ENCODE measurements at places on chromosomes 1 and 21.
A peak's percentile ranks its signal among the peaks of the same experiment; 100 is the strongest.

DNA sequence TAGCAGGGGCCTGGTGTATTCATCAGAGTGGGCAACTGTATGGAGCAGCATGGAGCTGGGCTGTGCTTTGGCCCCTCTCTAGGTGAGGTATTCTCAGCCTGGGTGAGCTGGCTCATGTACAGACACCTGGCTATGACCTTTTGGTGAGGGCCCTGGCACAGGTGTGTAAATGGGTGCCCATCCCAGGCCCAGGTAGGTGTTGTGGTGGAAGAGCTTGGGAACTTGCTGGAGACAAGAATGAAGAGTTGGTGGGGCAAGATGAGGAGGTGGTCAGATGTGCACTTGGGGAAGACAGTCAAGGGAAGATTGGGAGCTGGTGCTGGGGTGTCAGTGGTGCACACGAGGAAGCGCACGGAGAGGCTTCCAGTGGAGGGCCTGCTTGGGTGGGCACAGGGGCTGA, 95.5 kb downstream of the TRIM11 start:
- no peak for DNase-seq

DNA sequence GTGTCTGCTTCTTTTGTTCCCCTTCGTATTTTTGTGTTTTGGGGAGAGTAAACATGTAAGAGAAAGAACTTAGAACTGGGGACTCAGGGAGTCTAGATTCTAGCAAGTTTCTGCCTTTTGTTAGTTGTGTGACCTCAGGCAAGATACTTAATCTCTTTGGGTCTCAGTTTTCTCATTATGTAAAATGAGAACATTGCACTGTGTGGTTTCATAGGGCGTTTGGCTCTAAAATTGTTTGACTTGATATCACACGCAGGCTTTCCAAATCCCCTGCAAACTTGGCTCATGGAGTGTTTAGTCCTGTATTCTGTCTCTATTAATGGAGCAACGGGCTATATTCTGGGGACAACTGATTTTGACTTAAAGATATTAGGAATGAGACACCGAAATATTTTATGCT, 57.7 kb downstream of the NTNG1 start:
- peak; percentile 68 for DNase-seq

DNA sequence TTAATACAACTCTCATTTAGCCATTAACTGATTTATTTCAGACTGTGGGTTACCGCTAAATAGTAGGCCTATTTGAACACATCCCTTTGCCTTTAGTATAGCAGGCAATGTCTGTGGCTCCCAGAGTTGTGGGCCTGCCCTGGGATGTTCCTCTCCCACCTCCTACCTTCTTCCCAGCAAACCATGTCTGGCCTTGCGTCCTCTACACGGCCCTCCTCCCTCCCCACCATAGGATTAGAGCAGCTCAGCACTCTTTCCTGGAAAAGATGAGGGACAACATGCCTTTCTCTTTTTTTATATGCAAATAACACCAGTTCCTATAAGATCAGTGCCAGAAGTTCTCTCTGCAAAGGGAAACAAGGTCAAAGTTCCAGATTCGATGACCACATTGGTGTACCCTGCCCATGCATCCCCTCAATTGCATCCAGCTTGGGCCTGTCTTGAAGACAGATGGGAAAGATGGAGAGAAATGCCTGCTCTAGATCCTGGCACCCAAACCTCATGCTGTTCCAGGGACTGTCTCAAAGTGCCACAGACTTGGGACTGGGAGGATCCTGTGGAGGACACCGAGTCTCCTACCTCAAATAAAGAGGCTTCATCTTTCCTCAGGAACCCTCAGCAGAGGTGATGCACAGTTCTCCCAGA, 57.2 kb downstream of the CD46 start:
- no peak for DNase-seq

DNA sequence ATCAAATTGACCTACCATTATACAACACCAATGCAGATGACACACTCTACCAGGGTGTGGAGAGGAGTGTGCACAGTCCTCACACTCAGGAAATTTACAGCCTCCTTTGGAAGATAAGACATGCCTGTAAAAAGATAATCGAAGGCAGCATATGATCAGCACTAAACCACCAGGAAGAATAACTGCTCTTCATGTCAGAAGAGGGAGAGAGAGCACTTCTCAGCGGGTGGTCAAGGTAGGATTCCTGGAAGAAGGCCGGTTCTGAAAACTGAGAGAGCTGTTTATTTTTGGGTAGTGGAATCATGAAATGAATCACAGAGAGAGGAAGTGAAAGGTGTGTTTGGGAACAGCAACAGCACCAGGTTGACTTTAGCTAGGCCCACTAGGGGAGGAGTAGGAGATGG, 14.0 kb upstream of the ZNF697 start:
- DNase-seq: no peak

- no peak for DNase-seq
Measured at GRCh38 chr1:110288111-110288510, 51.1 kb upstream of the RBM15 start.

GRCh38 chr1:6267686-6268322, 6.9 kb upstream of the GPR153 start:
- no peak for DNase-seq

DNA sequence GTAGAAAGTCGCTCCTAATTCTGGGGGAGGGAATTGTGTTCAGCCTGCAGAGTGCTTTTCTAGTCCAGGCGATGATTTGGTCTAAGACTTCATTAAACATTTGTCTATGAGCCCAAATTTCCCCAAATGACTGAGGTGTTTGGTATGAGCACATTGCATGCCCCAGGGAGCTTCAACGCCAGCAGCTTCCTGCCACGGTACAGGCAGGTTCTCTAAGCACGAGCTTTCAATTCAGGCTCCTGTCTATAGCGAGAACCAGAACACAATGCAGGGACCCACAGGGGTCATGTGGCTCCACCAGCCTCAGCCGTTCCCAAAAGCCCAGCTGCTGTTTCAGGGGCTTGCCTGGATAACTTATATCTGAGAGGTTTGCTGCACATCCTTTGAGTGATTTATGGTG, 34.1 kb upstream of the H6PD start:
- DNase-seq: no peak

DNA sequence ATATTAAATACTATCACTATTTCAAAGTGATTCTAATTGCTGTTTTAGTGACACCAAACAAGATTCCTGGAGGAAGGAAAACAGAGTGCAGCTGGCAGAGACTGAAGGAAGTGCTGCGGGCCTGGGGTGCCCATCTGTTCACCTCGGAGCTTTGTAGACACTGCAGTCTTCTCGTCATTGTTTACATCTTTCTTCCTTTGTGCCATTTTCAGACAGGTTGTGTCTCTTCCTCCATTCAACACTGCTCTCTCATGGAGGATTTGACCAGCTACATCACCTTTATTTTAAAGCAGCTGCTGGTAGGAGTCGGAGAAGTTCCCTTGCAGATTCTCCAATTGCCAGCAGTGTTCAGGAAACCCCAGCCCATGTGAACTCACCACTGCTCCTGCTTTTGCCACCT, 37.3 kb downstream of the ABCA4 start:
- no peak for DNase-seq

DNA sequence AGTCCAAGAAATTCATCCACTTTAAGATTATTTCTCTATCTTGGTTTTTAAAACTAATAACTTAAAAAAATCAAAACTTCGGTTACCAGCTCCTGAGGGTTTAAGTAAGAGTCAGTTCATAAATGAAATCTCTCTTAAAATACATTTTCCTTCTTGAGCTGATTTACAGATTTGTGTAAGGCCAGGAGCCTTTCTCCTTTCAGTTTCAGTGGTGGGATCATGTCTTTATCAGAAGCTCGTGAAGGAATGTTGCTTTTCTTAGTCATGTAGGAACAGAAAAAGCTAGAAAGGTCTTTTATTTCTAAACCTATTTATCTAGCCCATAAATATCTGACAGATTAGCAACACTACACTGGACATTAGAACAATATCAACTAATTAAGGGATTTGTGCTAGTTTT, 390.2 kb downstream of the GPATCH2 start:
- DNase-seq: no peak

DNA sequence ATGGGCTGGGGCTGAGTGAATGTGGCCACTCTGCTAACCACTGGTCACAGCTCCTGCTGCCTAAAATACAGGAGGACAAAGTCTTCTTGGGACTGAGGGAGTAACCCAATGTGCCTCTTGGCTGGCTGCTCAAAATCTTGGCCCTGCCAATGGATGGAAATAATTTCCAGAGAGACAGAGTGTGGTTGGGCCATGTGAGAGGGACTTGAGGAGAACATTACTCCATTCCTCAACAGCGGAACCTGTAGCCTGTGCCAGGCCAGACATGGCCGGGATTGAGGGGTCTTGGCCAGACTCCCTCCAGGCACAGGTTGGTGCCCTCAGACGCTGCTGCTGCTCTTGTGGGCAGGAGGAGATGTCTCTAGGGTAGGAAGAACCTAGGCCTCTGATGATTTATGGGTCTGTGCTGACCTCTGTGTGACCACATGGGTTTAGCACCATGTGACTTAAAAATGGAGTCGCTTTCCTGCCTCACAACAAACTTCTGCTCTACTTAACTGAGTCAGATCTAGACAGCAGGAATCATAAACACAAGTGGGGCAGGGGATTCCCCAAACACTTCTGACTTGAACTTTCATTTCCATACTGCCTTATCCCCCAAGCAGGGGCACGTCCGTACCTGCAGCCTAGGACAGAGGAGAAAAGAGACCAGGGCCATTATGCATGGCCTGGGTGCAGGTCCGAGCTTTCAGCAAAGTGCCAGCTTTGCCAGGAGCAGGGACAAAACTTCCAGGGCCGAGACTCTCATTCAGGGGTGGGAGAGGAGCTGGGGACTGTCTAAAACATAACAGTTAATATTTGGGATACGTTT, 79.2 kb downstream of the CD34 start:
- no peak for DNase-seq

DNA sequence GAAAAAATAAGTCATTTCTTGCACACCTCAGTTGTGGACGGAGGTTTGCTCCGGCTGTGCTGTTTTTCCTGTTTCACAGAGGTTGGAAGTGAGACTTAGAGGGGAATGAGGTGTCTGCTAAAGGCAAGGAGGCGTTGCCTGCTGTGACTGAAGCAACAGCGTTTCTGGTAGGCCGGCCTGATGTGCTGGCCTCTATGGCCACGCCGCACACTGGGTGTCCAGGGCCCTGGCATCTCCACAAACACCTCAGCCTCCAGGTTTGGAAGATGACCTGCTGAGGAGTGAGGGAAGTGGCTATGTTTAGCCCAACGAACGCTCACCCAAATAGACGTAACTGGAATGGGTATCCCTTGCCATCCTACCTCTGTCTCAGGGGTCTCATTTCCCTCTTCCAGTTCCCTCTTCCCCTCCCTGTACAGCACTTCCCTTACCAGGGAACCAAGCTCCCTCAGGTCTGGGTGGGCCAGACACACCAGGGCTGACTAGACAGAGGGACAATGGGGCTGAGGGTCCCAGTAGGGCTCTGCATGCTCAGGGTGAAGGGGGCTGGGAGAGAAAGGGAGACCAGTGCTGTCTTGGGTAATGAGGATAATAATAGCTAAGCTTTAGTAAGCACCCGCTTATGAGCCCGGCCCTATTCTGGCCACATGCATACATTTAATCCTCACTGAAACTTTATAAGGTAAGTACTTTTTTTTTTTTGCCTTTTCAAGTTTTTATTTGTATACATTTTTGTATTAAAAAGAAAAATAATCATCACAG, 11.9 kb downstream of the CACNA1S start:
- no peak for DNase-seq

DNA sequence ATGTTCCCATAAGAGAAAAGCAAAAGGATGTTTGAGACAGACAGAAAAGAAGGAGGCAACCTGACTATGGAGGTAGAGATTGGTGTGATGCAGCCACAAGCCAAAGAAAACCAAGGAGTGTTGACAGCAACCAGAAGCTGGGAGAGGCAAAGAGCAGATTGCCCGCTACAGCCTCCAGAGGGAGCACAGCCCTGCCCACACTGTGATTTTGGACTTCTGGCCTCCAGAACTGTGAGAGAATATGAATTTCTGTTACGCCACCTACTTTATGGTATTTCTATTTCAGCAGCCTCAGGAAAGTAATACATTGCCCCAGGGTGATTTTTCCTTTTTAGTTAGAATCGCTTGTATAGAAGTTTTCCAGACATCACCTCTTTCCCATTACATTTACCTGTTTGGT, 28.4 kb downstream of the SLAMF6 start:
- no peak for DNase-seq
